ENCODE measurements at places on chromosomes 13 and 19.
A peak's percentile ranks its signal among the peaks of the same experiment; 100 is the strongest.

DNA sequence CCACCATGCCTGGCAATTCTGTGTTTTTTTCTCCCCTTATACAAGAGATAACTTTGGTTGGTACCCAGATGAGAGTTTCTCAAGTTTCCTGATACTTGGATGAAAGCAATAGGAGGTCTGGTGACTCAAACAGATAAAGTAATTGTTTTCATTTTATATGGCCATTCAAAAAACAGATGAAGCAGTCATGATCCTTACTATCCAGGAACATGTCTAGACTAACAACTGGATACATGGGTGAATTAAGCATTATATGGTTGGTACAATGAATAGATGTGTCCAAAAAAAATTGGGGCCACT is 8.5 kb downstream of the ZNF430 start:
- DNase-seq = no peak

GRCh38 chr13:96994017-96994857 is at the start of gene OXGR1:
Gene OXGR1, minus strand, starts transcription at chr13:96994476. Its CDS starts 6,717 bp downstream, at chr13:96987759.
- DNase-seq = no peak

DNA sequence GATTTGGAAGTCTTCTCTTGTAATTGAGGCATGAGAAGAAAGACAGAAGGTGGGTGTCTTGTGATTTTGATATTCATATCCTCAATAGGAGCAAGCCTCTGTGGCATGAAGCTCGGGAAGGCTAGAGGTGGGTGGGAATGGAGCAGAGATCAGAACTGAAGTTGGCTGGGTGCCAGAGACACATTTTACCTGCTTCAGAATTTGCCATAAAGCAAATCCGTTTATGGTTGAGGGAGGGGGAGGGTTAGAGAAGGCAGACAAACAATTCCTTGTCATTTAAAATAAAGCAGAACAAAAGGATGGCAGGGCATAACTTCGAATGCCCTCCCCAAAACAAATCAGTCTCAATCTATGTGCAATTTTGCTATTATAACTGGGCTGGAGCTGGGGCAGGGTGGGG is 305.9 kb downstream of the KLF5 start:
- DNase-seq = no peak

GRCh38 chr13:31967155-31967554 is 64.4 kb upstream of the FRY start:
- DNase-seq = no peak

- no peak for DNase-seq
Measured at GRCh38 chr13:113145911-113146598, 12.4 kb upstream of the PROZ start.

- DNase-seq = no peak
Measured at GRCh38 chr13:87537951-87538350, 133.2 kb upstream of the SLITRK5 start.

- no peak for DNase-seq
Measured at GRCh38 chr19:48617146-48617937, 1.6 kb downstream of the RPL18 start.

DNA sequence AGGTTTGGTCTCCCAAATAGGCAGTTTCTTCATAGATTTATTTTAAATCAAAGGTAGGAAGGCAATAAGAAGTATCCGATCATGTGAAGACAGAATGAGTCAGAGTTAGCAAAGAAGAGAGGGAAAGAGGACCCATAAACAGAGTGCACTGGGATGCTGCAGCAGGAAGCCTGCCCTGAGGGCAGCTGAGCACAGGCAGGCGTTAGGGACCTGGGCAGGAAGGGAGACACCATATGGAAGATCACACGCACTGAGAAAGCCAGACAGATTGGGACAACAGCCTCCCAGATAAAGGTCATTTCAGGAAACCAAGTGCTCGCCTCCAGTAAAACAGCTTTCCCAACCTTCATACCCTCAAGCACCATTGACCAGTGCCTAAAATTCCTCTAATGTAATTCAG is 598.0 kb downstream of the EFNB2 start:
- no peak for DNase-seq

DNA sequence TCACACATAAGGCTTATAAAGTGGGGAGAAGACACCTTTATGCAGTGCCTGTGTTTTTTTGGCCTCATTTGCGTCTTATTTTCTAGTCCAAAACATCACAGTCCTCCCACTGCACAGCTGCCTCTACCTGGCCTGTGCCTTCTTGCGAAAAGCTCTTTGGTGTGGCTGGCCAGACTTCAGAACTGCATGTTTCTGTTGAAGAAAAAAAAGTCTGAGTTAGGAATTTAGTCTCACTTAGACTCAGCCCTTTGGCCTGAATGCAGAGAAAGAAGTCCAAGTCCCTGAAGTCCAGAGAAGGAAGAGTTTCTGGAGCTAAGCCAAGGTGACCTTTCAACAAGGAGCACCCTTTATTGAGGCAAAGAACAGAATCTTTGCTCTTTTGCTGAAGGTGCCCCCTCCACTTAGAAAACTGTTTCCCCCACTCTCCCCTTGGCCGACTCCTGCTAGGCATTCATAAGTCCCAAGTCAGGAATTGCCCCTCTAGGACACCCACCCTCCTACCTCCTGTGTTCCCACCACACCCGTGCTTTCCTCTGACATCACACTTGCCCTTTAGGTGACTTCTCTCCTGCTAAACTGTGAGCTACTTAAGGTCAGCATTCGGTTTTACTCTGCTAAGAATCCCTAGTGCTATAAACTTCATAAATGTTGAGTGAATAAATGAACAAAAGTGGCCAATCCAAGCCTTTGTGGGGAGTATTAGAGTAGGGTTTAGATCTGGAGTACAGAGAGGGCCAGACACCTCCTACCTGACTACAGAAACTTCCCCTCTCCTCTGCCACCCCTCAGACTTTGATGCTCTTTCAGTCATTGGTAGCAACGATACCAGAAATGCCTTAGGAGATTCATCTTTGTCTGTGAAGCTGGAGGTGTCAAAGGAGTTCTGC is 226.8 kb downstream of the LACC1 start:
- no peak for DNase-seq

- no peak for DNase-seq
Measured at GRCh38 chr19:5718579-5719273, 1.2 kb downstream of the LONP1 start.

GRCh38 chr13:76942363-76942762 is 5.9 kb upstream of the ACOD1 start:
- DNase-seq = no peak

- no peak for DNase-seq
Measured at GRCh38 chr19:47377208-47377701, 28.1 kb downstream of the DHX34 start.

DNA sequence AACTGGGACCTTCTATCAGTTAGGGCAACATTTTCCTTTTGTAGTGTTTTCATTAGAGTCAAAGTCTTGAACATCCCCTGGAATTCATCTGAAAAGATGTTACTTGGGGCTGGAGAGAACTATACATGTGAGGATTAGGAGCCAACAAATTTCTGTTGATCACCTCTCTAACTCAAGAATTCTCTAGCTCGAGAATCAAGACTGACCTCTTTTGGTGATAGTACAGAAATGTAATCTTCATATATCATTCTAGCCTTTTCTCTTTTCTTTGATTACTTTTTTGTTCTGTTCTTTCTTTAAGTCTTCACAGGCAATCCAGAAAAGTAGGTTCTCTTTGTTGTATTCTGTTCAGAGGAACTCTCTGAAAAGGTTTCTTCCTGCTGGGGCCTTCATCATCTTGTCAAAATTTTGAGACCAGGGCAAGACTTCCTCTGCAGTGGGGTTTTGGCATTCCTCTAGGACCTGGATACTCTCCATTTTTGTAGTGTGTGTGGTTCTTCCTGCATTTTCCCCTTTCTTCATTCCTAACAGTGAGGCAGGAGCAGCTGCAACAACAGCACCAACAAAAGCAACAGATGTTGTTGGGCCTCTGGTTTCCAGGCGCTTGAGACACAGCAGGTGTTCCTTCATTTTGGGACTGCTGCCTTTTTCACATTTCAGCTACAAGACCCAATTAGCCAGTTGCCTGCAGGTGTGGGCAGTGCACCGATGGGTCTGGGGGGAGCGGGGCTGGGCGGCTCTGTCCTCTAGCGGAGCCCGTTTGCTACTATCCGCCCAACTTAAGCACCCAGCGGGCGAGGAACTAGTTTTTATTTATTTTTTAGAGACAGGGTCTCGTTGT is 26.2 kb downstream of the ELF1 start:
- DNase-seq = no peak

- DNase-seq = no peak
Measured at GRCh38 chr13:46296921-46297320, 85.2 kb downstream of the LRRC63 start.

DNA sequence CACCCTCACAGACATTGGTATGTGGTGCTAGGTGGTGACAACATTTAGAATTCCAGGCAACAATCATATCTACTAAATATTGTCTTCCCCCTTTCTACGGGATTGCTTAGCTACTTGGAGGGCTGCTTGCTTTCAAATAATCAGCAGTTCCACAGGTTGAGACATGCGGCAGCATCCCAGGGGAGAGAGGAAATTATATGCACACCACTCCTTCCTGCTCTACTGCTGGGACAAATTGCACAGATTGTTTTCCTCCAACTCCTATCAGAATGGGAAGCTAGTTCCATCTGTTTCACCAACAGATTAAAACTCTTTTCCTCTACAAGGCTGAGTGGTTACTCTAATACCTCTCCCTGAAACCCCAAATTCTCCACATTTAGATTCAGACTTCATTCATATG is 275.4 kb downstream of the DNAJC15 start:
- no peak for DNase-seq

- DNase-seq = no peak
Measured at GRCh38 chr13:44176173-44176572, 197.5 kb upstream of the SERP2 start.

DNA sequence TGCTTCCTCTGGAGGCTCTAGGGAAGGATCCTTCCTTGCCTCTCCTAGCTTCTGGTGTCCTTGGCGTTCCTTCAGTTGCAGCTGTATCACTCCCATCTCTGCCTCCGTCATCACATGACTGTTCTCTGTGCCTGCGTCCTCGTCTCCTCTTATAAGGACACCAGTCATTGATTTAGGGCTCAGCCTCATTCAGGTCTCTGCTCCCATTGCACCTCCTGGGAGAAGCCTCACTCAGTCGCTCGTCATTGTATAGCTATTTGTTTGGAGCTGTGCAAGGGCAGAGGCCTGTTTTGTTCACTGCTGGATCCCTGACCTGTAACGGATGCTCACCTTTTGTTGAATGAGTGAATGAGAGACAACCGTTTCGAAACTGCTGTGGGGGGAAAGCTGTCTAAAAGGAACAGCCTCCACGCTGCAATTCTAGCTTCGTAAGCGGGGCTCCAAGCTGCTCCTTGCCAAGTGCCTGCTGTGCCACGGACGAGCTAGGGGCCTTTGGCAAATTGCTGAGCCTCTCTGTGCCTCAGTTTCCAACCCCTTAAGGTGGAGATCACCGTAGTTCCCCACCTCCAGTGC is 17.2 kb downstream of the BRSK1 start:
- no peak for DNase-seq

DNA sequence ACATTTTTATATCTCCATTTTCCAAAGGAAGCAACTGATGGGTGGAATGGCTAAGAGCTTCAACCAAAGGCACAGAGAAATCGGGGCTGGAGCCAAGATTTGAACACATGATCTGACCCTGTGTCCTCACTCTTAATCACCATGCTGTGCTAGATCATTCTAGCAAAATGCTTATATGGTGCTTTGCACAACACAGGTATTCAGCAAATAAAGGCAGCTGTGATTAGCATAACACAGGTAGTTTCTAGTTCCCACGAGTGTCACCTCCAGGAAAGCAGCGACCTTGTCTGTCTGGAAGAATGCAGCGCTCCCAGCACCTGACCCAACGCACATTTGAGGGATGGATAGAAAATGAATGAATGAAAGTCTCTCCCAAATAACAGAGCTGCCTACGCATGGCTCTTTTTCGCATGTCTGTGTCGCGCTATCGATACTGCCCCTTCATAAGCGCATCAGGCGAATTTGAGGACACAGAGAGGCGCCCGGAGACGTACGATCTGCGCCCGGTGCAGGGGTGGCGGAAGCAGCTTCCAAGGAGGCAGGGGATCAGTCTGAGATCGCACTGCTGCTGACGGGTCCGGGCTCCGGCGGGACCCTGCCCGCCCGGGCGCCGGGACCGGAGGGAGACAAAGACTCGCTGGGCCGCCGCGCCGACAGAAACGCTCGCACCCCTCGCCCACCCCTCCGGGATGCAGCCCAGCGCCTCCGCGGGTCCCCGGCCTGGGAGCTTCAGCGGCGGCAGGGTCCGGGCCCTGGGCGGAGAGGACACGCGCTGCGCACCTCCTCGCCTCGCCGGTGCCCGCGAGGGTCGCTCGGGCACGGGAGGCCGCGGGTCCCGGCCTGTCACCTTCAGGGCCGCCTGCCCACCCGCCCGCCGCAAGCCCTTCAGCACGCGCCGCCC is 609 bp downstream of the EPS15L1 start:
- DNase-seq = no peak

DNA sequence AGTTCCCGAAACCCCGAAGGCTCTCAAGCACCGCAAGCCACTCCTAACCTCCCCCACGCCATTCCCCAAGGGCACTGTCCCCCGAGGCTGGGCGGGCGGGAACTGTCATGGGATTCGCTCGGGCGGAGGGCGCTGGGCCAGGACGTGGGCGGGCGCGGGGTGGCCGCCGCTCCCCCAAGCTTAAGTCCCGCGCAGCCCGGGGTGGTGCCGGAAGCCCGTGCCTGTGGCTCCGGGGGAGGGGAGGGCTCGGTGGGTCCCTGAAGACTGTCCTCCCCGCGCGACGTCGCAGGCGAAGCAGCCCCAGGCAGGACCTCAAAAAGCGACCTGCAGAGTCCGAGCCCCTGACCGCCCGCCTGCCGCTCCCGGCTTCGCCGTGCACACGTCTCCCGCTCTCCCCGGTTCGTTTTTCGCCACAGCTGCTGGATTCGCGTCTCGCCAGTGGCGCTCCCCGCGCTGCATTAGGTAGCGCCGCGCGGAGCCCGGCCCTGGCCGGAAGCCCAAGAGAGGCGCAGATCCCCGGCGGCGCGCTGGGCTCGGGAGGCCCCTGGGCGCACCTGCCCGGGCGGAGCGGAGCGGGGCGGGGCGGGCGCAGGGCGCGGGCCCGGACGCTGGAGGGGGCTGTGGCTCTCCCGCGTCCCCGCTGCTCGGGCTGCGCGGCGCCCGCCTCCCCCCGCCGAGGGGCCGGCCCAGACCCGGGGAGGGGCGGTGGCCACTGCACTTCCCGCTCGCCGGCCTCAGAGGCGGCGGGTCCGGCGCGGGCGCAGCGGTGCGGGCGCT is at the start of gene FARP1:
Gene FARP1, plus strand, starts transcription at position 715 of the 777 bp plus-strand sequence. CDS start 70,149 bp downstream, outside the sequence.
- peak; percentile 41 for DNase-seq

- DNase-seq = no peak
Measured at GRCh38 chr19:46601318-46602224, at the start of gene CALM3. Gene CALM3, plus strand, starts transcription at chr19:46601330. Its CDS starts 105 bp downstream, at chr19:46601435.

DNA sequence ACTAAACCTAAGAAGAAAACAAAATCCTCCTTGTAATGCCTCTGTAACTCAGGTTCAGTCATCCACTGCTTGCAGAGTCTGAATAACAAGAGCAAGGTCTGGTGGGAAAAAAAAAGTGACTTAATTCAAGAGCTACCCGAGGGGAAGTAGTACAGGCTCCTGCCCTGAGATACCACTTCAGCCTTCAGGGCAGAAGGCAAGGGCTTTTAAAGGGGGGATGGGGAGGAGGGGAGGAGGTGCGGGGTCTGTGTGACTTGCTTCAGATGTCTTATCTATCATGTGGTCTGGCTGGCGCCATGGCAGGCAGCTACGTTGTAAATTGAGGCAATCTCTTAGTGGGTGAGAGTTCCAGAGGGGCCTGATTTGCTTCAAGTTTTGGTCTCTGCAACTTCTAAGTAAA is 66.7 kb downstream of the LRRC63 start:
- no peak for DNase-seq

Measured in anterior cingulate cortex (tissue), 58 donors.